ENCODE measurements at places on chromosomes 5 and 9.

GRCh38 chr9:126440940-126441339 is 114.3 kb downstream of the MVB12B start:
- no peak for DNase-seq

DNA sequence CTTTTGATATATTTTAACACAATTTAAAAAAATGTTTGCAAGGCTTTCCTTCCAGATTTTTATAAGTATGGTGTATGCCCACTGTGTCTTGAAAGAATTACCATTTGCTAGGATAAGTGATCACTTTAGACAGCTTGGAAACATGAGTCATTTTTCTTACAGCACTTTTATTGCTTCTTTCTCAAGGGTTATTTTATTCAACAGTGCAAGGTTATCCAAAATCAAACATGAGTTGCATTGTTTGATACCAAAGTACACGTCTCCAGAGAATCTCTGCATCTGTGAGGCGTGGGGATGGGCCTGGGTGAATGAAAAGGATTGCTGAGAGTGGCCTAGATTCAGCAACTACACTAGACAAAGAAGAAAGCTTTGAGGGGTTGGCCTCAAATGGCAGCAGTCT is 329.6 kb downstream of the ADAMTS6 start:
- no peak for DNase-seq

DNA sequence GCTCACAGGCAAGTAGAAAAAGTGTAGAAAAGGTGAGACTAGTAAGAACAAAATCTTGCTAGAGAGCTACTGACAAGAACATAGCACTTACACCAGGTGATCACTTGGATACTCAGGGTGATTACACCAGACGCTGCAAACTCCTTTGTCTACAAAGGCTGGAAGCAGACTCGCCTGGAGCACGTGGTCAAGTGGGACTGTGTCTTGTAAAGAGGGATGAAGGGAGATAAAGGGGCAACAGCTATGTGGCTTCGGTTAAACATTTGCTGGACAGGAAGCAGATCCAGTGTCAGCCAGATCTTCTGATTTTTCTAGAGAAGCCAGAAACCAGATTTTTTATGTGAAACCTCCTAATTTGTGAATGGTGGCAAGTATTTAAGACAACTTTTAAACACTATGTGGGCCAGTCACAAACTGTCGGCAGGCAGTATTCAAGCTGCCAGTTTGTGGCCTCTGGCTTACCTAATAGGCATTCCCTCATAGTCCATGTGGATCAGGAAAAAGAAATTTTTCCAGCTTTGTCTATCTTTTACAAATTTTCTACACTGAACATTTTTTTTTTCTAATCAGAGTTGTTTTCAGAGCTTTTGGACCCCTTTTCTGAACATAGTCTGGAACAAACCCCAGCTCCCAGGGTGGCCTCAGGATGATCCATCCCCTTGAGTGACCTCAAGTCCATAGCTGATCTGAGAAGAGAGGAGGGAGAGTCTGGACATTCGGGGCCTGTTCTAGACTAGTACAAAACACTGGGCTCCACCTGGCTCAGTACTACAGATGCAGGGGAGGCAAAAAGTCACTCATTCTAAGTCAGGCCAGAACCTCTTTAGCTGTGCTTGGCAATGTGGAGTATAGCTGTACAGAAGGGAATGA is 262.9 kb downstream of the ARRDC3 start:
- DNase-seq = no peak

DNA sequence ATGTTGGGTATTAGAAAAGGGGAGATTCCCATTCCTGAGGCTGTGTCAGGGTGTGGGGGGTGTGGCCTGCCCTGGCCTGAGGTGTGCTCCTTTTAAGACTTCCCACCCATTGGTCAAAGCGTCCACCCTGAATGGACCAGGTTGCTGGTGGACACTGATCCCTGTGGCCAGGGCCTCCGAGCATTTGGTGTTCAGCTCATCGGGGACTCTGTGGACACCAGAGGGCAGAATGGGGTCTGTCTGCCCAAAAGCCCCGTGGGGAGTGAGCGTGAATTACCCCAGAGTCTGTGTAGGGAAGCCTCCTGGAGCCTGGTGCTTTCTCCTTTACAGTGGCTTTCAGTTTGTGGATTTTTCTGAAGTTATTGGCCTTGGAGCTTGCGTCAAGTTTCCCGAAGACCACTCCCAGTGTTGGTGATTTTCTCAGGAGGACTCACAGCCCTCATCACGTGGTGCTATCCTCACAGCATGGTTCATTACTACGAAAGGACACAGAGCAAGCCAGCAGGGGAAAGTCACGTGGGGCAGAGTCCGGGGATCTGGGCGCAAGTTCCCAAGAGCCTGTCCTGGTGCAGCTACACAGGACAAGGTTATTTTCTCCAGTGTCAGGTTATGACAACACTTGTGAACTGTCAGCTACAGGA is 55.5 kb downstream of the TENT4A start:
- no peak for DNase-seq

- DNase-seq = no peak
Observed at GRCh38 chr5:96093890-96094381, 132.3 kb upstream of the ELL2 start.

- DNase-seq = no peak
Observed at GRCh38 chr9:18678821-18679590, 205.1 kb downstream of the ADAMTSL1 start.

- no peak for DNase-seq
Observed at GRCh38 chr5:14603141-14603540, 21.5 kb downstream of the OTULINL start.

DNA sequence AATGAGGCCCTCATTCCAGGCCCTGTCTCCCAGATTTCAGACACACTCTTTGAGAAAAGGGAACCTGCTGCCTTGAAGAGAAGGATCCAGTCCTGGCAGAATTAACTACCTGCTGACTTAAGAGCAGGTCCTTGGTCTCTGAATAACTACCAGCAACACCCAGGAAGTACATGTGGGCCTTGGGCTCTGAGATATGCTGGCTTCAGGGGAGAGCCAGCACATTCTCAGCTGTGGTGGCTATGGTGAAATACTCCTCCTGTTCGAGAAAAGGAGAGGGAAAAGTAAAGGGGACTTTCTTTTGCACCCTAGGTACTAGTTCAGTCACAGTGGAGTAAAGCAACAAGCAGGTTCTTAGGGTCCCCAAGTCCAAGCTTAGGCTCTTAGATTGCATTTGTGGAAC is 120.0 kb downstream of the HMHB1 start:
- DNase-seq = no peak

GRCh38 chr9:129972816-129973215 is 70.2 kb downstream of the FNBP1 start:
- DNase-seq = no peak

- no peak for DNase-seq
Observed at GRCh38 chr9:37371565-37372464, 50.7 kb upstream of the GRHPR start.

- DNase-seq = no peak
Observed at GRCh38 chr5:77413049-77413448, 79.1 kb downstream of the WDR41 start.

DNA sequence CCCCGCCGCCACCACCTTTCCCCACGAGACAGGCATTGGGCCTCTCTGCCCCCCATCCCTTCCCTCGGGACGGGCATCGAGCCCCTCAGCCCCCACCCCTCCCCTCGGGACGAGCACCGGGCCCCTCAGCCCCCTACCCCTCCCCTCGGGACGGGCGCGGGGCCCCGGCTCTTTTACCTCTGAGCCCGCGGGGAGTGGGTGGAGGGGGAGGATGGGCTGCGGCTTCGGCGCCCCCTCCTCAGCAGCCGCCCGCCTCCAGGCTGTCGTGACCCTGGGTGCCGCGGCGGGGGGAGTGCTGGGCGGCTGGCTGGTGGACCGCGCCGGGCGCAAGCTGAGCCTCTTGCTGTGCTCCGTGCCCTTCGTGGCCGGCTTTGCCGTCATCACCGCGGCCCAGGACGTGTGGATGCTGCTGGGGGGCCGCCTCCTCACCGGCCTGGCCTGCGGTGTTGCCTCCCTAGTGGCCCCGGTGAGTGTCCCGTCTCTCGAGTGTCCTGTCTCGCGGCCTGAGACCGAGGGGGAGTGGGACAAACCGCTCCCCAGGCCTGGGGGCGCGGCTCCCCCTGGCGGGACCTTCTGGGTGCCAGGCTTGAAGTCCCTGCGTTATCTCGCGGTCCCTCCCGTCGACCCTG is 791 bp downstream of the SLC2A8 start:
- peak; percentile 16 for DNase-seq

- no peak for DNase-seq
Observed at GRCh38 chr9:91693226-91693625, 256.8 kb downstream of the ROR2 start.

- no peak for DNase-seq
Observed at GRCh38 chr9:129551393-129551973, 69.4 kb downstream of the C9orf50 start.

DNA sequence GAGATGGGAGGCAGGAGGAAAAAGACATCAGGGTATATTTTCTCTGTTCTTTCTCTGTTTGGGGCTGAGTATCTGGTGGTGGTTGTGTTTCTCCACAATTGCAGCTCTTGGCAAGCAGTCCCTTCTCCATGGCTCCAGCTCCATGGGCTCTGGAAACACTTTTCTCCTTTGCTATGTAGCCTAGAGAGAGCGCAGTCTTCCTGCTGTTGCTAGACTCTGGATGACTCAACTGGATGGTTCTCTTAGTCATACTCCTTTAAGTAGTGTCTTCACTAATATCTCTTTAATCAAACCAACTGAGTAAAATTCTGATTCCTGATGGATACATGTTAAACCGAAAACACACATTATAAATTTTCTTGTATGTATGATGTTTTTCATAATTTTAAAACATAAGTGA is 3.3 kb upstream of the PLGRKT start:
- DNase-seq = no peak

DNA sequence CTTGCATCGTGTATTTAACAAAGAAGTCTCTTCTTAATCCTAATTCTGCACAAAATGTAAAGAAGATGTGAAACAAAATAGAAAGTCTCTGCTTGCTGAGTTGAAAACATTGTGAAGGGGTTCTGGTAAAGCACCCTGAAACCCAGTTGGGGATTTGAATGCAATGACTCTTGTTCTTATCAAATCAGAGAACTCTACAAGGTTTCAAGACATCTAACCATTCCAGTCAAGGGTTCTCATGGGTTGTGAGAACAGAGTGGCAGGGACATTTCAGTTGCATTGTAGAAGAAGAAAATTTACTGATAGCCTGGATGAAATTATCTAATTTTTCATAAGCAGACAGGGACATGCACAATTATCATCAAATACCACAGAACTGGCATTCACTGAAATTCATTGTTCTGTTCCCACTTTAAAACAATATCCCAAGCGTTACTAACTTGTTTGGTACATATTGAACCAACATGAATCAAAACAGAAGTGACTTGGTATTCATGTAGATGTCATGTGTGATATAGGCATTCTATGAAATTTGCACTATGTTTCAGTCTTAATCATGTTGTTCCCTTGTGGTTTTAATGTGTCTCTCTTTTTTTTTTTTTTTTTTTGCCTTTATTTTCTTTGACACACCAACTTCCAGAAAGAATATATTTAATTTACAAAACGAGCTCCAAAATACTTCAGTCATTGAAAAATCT is 563.3 kb downstream of the IRX1 start:
- DNase-seq = no peak

- no peak for DNase-seq
Observed at GRCh38 chr9:71822456-71822855, 54.1 kb upstream of the CEMIP2 start.

- DNase-seq = no peak
Observed at GRCh38 chr5:73630765-73631164, 4.8 kb downstream of the ARHGEF28 start.

DNA sequence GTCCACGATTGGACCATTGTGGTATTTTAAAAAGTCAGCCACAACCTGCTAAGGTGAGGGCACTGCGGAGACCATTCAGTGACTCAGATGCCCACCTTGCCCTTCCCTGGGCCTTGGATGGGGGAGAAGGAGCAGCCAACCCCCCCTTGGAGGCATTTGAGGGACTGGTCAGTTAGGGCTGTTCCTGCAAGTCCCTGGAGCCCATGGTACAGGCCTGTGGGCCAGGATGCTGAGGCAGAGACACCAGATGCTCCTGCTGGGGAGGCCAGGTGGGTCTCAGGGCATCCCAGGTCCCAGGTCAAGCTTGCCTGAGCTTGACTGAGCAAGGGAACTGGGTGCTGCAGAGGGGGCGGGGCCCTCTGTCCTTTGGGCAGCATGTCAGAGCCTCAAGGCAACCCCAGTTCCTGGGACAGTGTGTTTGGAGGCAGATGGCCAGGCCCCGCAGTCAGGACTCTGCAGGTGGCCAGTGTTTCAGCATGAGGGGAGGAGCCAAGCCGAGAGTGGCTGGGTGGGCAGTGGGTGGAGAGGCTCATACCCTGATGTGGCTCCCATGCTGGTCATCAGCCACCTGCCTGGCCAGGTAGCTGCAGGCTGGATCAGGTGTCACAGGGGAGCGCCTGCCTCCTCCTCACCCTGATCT is 27.5 kb downstream of the SLC6A3 start:
- no peak for DNase-seq

DNA sequence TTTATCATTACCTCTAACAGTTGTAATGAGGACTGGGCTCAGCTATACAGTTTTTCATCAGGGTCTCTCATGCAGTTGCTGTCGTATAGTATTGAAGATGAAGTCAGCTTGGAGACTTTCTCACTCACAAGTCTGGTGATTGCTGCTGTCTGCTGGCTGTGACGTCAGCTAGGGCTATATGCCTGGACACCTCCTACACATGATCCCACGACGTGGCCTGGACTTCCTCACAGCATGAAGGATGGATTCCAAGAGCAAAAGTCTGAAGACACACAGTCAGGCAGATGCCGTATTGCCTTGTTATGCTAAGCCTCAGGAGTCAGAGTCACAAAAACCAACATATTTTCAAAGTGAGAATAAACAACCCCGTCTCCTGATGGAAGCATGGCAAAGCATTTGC is 193.3 kb downstream of the LURAP1L start:
- no peak for DNase-seq

DNA sequence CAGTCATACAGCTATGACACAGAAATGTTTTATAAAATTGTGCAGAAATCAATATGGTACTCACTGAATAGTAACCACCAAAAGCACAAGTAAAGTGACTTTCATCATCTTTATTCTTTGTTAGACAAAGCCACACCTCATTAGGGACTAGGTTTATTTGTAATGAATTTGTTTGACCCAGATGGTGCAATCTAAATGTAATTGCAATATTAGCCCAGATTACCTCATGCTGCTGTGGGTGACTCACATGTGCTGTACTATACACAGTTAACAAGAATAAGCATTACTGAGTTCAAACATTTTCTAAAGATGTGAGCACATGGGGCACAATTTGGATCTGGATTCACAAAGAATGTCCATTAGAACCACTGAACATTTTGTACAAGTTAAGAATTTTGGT is 759.3 kb upstream of the TYRP1 start:
- no peak for DNase-seq

- DNase-seq = no peak
Observed at GRCh38 chr5:95022967-95023695, 261.8 kb downstream of the MCTP1 start.

GRCh38 chr5:157288405-157289163 is 22.7 kb downstream of the CYFIP2 start:
- DNase-seq = no peak

DNA sequence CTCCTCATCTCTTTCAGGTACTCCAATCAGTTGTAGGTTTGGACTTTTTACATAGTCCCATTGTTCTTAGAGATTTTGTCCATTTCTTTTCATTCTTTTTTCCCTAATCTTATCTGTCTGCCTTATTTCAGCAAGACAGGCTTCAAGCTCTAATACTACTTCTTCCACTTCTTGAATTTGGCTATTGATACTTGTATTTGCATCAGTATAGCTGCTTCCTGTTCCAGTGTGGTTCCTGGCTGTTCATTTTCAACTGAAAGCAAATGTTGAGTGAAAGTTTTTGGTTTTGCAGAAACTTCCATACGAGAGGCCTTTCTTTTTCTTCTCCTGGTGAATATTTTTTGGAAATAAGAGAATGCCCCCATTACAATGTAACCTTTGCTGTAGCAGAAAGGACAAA is 12.0 kb upstream of the IFNA1 start:
- DNase-seq = no peak

Measured in stimulated activated CD4-positive, alpha-beta T cell treated with anti-CD3 and anti-CD28 coated beads, Interleukin-12 subunit alpha, Interleukin-12 subunit beta, amount 100 ng/mL, for 4 hours (primary cell).